ENCODE measurements at places on chromosomes 16 and 17.

DNA sequence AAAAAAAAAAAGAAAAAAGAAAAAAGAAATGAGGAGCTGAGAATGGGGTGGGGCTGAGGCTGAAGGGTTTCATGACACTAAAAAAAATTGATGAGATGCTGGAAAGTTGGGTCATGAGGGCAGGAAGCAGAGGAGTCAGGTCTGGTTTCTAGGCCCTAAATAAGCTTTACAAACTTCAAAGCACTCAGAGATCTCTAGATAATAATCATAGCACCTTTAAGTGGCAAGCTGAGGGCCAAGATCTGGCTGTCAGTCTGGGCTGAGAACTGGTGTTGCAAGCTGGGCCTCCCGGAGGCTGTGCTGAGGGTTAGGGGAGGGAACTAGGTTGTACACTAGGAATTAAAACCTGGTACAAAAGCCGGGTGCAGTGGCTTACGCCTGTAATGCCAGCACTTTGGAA lies 6.4 kb downstream of the ZNF764 start:
- no peak for DNase-seq

GRCh38 chr17:1907909-1908698 lies 78.3 kb downstream of the RPA1 start:
- DNase-seq = no peak

GRCh38 chr17:27633312-27634025 lies 2.5 kb downstream of the LGALS9 start:
- DNase-seq = no peak

DNA sequence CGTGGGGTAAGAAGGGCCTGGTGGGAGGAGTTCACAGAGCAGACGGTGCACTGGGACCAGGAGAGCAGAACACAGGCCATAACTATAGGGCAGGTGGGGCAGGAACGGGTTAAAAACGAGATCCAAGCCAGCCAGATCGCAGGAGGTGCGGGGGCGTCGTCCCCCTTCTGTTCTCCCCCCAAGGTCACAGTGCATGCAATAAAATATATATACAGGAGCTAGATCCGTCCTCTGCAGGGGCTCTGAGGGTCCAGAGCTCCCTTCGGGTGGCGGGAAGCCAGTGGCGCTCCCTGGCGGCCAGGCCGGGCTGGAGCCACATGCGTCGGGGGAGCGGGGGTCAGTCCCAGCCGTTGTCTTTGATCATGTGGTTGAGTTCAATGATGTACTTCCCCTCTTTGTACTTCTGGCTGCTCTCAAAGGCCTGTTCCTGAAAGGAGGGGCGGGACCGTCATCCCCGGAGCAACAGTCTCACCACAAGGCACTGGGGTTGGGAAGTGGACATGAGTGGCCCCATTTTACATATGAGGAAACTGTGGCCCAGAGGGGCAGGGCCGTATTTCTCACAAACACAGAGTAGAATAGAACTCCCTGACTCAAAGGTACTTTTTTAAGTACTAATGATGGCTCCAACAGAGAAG lies 768 bp upstream of the TBX6 start:
- DNase-seq = peak; percentile 85

GRCh38 chr17:69547947-69548346 lies 133.4 kb downstream of the MAP2K6 start:
- DNase-seq = no peak
